ENCODE measurements at places on chromosomes 3 and 15.

GRCh38 chr3:8576841-8577571 is 67.6 kb downstream of the SSUH2 start:
- no peak for DNase-seq

DNA sequence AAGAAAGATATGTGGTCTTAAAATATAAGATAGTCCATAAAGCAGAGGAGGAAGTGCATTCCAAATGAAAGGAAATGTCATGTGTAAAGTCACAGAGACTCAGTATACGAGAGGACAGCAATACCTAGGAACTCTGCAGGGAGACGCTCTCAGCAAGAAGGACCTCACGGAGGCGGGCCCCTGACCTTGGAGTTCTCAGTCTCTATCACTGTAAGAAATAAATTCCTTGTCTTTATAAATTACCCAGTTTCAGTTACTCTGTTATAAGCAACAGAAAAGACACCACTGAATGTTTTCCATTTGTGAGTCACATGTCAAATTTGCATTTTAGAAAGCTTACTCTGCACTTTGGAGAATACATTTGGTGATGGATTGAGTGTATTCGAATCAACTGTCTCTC is 140.6 kb downstream of the GBE1 start:
- DNase-seq: no peak

- no peak for DNase-seq
Observed at GRCh38 chr3:119468041-119468440, 722 bp upstream of the POGLUT1 start.

DNA sequence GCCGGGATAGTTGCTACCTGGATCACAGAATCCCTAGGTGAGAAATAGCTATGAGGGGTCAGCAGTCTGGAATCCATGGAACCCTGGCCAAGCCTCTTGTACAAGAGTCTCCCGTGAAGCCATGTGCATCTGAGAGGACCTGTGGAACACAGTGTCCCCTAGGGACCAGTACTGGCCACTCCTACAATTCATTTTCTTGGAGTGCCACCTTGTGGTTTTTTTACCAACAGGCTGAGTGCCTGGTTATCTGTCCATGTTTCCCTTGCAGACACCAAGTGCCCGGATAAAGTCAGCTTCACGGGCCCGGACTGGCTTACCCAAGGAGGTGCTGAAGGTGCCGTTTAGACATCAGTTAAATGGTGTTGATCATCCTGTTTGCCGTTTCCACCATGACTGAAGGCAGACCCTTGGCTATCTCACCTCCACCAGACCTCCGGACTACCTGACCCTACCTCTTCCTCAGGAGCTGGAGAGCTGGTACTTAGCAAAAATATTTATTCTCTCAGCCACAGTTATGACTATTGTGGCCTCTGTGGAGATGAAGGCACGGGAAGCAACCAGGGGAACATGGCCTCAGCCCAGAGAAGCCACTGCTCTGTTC is 93.9 kb downstream of the RBPMS2 start:
- peak; percentile 17 for DNase-seq

DNA sequence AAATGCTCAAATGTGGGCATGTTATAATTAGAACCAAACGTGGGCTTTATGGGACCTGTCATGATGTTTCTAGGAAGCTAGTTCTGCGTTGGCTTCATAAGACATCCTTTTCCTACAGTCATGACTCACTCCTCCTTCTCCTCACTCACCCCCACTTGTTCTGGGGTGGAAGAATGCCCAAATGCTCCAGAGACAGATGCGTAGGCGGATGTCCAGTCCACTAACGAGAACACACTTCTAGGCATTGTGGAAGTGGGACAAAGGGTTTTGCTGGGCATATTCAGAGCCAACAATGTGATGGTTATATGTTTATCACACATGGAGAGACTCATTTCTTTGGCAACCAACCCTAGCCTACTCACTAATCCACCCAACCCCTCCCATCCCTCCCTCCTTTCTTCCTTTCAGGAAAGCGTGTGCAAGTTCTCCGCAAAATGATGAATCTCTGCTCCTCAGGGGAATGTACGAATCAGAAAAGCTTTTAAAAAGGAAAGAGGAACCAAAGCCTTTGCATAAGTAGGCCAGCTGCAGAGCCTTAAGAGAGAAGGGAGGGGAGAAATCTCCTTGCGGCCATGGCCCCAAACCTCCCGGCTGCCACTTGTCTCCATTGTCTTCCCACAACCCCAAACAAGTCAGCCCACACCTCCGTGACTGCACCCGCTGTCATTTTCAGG is 123.0 kb upstream of the SPRED1 start:
- DNase-seq: no peak

- DNase-seq: no peak
Observed at GRCh38 chr3:111976254-111976653, 2.6 kb upstream of the ABHD10 start.

DNA sequence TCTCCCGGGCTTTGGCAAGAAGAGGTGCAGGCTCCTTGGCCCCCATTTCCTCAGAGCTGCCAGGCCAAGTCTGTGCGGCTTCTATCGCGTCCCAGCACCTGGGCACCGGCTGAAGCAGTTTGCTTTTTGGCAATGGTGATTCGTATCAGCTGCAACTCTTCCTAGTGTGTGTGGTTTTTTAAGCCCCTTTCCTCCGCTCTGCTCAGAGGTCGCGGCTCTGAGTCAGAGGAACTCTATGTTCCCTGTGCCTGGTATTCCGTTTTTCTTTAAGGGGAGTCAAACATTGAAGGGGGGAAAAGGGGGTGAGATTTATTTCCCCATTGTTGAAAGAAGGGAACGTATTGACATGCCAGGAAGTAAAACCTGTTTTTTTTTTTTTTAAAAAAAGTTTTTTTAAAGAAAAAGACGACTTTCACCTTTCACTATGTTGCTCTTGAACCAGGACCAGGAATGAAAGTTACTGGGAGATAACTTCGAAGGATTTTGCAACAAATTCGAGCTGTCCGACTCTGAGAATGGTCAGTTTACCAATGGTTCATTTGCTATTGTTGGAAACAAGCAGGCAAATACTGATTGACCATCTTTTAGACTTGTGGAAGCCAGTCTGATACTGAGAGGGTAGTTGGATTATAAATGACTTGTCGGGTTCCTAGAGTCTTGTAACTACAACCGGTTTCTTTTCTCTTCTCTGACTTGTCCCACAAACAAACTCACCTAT is 1.1 kb downstream of the ARMC8 start:
- DNase-seq: peak; percentile 35

GRCh38 chr3:123685780-123686179 is 100.9 kb upstream of the HACD2 start:
- no peak for DNase-seq
